Stimulated activated CD4-positive, alpha-beta T cell treated with anti-CD3 and anti-CD28 coated beads, Interleukin-2, amount 100 ng/mL, for 24 hours (primary cell): ENCODE measurements at places on chromosomes 7 and 10.

DNA sequence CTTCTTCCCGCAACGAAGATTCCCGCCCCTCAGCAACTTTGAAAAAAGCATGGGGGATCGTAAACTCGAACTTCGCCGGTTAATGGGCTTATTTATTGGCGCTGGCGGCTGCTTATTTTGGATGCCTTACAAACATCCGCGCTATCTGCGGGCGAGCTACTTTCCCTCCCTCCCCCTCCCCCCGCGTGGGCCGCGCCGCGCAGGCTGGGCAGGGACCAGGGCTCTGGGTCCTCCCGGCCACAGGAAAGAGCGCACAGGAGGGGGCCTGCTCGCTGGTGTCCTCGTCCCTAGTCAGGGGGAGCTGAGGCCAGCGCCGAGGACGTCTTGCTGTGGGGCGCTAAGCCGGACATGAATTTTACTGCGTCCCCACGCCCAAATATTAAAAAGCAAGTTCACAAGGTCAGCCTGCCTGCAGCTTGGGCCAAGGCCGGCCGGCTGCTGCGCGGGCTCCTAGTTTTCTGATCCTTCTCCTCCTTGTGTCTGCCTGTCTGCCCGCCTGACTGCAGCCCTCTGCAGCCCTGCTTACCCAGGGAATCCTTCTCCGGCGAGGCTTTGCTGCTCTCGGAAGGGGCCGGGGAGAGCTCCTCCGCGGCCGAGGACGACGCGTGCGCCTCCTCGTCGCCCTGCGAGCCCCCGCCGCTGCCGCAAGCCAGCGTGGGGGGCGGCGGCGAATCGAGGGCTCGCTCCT lies 1.2 kb downstream of the HOXA10 start:
- DNase-seq, result no peak

- DNase-seq, result no peak
Measured at GRCh38 chr10:35892526-35892925, 250.4 kb upstream of the FZD8 start.

- no peak for DNase-seq
Measured at GRCh38 chr10:89426230-89426868, 12.0 kb downstream of the IFIT5 start.

DNA sequence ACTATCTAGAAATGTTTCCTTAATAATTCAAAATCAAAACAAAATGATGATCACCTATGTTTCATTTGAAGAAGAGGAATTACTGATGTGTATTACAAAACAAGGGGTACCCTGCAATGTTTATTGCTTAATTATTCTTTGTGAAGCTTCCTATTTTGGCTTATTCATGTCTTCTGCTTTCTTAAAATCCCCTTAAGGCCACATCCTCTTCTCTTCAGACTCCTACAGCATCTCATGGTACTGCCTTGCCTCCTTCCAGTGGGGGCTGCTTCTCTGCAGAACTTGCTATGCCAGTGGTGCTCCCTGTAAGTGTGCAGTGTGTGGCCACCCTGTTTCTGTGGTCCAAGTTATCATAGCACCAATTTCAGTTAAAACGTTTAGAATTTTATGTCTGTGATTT lies 35.0 kb downstream of the CCDC146 start:
- DNase-seq, result no peak

GRCh38 chr10:51052163-51052562 lies 22.1 kb upstream of the PRKG1 start:
- no peak for DNase-seq

- no peak for DNase-seq
Measured at GRCh38 chr10:10500937-10501336, 516.7 kb upstream of the CELF2 start.

GRCh38 chr10:89079961-89080360 lies 89.4 kb downstream of the FAS start:
- no peak for DNase-seq

DNA sequence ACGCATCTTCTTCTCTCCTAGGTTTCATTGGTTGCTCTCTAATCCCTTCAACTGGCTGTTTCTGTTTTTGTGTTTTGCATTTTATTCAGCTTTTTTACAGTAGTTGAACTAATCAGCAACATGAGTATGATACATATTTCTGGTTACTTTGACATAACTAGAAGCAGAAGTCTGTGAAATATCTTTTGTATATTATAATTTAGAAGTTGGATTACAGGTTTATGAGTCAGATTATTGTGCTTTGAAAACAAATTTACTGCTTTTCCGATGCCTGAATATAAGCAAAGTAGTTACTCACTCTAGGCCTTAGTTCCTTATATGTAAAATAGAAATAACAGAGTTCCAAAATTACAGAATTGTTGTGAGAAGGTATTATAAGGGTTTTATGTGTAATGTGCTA lies 96.2 kb upstream of the MEOX2 start:
- DNase-seq, result no peak

DNA sequence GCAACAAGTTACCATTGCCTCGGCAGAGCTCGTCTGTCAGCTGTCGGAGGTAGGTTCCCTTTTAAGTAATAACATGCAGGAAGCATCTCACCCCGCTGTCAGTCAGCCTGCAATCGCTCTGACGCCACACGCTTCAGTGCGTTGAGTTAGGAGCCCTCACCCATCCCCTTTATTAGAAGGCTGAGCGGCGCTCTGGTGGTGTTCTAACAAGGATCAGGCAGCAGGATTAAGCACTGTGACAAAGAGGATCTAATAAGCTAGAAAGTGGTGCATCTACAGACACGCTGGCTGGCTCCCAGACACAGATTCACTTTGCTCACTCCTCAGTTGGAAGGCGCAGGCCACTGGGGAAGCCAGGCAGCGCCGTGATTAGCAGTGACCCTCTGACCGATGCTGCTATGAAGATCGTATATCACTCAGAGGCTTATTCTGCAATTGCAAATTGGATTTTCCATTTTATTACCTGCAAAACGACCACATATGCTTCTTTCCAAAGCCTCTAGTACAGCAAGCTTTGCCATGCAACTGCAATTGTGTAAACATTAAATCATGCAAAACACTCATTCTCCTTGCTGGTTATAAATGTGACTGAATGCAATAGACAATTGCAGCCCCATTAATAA lies 117.7 kb downstream of the RSU1 start:
- DNase-seq, result no peak

- no peak for DNase-seq
Measured at GRCh38 chr7:102953406-102953805, 40.6 kb downstream of the LRRC17 start.

- DNase-seq, result no peak
Measured at GRCh38 chr10:11249808-11250195, 232.1 kb downstream of the CELF2 start.

DNA sequence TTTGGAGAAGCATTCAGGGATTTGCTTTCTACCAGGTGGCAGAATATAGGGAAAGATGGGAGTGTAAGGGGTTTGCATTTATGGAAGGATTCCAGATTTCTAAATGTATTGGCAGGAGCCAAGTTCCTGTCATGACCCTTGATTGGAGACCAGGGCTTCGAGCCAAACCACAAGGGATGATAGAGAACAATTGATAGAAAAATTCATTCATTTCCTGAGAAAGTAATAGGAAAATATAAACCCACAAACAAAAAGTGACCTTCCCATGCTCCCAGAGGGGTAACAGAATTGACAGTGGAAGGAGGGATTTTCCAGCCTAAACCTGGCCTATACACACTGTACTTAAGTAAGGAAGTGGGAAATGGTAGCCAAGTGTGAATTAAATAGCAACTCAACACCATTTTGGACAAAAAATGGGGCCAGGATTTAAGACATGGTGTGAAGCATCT lies 22.4 kb upstream of the IFIT2 start:
- DNase-seq, result no peak

DNA sequence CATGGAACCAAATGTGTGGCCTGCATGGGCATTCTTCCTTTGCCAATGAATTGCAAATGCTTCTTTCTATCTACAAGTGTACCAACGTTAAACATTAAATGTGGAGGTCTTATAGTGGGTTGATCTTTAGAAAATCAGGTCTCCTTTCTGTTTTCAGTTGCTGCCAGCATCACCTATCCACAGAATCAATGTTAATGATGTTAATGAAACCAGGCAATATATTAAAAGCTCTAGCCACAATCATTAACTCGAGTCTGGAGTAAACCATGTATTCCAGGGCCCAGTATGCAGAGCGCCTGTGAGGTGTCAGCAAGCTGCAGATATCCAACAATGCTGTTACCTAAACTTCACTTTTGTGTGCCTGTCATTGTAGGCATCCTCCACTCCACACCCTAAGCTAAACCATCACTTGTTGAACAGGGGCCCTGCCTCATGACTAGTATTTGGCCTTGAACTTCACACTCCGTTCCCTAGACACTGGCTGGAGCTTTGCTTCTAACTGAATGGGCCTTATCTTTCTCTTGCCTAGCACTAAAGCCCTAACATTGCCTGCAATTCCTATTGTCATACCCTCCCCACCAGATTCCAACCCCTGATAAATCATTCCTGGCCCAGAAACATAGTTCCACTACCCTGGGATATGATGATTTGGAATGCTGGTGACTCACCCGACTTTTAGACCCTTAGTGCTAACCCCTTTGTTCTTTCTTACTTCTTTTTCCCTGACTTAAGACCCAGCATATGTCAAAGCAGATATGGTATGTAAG lies 24.3 kb upstream of the ITGB8 start:
- no peak for DNase-seq

DNA sequence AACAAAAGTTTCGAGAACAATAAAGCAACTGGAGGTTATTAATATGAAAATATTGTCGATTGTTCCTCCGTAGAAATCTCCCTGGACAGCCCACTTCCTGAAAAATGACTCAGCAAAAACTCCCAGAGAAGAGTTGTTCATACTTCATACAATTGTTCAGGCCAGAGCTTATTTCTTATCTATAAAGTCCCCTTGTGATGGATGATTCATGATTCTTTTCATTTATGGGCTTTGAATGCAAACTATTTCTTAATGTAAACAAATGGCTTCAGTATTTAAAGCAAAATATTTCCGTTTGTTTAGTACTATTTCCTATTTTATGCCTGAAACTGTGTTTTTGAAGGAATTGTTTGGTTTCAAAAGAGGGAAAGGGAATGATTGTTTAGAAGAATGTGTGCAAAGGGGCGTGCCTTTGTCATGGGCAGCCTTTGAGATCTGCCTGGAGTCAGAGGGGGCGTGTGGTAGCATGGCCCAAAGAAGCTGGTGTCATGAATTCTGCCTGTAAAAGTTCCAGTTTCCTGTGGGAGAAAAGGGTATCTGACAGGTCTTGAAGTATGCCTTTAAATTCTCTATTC lies 26.2 kb upstream of the EXOC6 start:
- DNase-seq, result no peak

- peak; percentile 53 for DNase-seq
Measured at GRCh38 chr10:63720072-63720537, 198.9 kb downstream of the REEP3 start.

GRCh38 chr7:47078241-47078640 lies 503.7 kb downstream of the TNS3 start:
- no peak for DNase-seq
